ENCODE measurements at places on chromosomes 6 and 20.

- no peak for DNase-seq
Measured at GRCh38 chr6:44462797-44463727, 75.6 kb downstream of the CDC5L start.

DNA sequence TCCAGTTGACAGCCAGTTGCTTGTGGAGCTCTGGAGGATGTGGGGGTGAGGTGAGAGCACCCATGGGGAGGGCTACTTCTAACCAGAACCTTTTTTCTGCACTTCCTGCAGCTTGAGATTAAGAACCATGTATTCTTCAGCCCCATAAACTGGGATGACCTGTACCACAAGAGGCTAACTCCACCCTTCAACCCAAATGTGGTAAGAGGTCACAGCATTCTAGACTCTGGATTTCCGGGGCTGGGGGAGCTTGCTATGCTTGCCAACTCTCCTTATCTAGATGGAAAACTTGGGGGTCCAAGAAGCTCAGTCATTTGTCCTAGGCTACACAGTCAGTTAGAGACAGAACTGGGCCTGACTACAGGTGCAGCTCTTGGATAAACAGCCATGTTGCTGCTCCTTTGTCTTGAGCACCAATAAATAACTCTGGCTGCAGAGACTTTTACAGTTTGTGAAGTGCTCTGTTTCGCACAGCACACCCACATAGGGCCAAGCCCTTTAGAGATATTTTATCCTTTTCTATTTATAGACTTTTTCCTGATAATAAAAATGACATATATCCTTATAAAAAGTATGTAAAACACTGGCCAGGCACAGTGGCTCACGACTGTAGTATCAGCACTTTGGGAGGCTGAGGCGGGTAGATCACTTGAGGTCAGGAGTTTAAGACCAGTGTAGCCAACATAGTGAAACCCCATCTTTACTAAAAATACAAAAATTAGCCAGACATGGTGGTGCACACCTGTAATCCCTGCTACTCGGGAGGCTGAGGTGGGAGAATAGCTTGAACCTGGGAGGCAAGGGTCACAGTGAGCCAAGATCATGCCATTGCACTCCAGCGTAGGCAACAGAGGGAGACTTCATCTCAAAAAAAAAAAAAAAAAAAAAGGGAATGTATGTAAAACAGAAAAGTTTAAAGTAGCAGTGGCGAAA is 10.6 kb upstream of the IFT52 start:
- no peak for DNase-seq

GRCh38 chr6:73798592-73798991 is 102.6 kb downstream of the CD109 start:
- no peak for DNase-seq

- DNase-seq: peak; percentile 73
Measured at GRCh38 chr20:2102585-2103460, 1.2 kb downstream of the STK35 start.

DNA sequence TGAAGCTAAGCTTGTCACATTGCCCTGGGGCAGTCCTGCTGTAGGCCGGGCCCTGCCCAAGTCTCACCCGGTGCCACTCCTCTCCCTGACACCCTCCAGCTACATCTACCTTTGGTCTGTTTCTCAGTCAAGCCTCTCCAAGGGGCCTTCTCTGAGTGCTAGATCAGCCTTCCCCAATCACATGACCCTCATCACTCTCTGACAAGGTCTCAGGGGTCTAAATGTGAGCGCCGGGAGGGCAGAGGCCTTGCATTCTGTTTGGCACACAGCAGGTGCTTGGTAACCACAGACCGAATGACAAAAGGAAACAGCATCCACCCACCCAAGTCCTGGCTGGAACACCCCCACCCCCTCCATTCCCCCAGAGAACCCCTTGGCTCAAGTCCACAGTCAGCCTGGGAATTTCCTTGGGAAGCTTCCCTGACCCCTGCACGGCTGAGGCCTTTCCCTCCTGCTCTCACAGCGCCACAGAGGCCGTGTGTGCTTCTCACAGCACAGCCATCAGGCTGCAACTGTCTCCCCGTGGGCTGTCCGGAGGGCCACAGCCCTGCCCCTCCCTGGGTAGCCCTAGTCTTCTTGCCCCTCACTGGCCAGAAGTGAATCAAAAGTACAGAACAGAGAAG is 32.9 kb downstream of the PKIG start:
- DNase-seq: no peak

- DNase-seq: no peak
Measured at GRCh38 chr20:61786230-61786629, 279.5 kb downstream of the TAF4 start.

GRCh38 chr6:5541751-5542432 is 280.6 kb downstream of the FARS2 start:
- DNase-seq: no peak

GRCh38 chr6:140441256-140441655 is 1066.8 kb upstream of the CITED2 start:
- no peak for DNase-seq

DNA sequence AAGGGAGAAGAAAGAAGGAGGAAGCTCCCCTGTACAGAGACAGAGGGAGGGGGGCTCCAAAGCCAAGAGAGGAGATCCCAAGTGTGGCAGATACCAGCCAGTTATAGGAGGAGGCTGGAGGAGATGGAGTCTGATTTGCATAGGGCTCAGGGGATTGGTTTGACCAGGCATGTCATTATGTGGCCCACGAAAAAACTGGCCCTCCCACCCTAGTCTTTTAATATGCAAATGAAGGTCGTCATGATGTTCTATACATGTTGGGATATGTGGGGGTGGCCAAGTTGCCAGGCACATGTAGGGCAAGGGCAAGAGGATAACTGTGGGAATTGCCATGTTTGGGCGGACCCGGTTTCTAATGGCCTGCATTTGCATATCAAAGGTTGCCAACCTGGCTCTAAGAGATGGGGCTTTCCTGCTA is 17.6 kb upstream of the ZFP64 start:
- no peak for DNase-seq

DNA sequence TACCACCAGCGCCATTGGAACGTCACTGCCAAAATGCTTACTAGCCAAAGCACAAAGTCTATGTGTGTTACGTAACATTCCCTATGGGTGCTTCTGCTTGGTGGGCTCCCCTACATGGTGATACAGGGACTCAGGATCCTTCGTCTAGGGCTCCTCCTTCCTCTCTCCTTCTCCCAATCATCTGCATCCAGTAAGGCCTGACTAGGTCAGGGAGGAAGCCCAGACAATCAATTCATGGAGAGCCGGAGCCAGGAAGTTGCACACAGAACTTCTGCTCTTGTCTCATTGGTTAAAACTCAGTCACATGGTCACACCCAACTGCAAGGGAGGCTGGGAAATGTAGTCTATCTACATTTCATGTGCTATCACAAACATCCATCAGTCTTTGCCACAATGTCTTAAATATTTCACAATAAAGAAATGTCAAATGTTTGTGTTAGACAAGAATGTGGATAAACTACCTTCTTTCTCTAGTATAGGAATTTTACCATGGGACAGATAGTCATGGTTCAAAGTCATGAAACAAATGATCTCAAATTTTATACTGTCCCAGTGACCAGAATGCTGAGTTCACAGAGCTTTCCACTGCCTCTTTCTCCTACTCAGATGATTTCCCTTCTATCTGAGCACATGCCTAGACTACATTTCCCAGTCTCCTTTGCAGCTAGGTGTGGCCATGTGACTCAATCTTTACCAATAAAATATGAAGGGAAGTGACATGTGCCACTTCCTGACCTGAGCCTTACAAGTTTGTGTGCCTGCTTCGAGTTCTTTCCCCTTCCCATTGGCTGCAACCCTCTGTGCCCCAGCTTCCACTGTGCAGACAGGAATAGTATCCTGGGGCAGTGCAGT is 9.3 kb upstream of the KCNK15 start:
- no peak for DNase-seq

DNA sequence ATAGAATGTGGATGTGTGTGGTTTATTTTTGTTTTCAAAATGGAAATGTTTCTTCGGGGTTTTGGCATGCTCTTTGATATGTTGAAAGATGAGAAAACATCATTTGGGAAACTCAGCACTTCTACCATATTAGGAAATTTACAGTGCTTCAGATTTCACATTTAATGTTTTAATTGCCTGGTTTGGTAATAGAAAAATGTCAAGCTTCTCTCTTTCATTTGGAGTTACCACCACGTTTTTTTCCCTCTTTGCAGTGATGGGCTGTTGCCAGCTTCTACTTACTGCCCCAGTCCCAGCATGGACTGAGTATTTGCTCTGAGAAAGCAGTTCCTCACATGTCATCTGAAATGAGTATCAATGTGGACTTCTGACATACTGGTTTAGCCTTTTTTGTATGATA is 267.7 kb downstream of the PRL start:
- no peak for DNase-seq

- no peak for DNase-seq
Measured at GRCh38 chr20:8414586-8415274, 282.7 kb downstream of the PLCB1 start.

GRCh38 chr6:92479831-92480230 is 939.5 kb downstream of the EPHA7 start:
- DNase-seq: no peak

- no peak for DNase-seq
Measured at GRCh38 chr6:126042001-126042419, 55.7 kb downstream of the TRMT11 start.

GRCh38 chr6:170134471-170135440 is 156.1 kb downstream of the DLL1 start:
- no peak for DNase-seq

- no peak for DNase-seq
Measured at GRCh38 chr6:84847390-84848160, 83.2 kb upstream of the TBX18 start.

- peak; percentile 59 for DNase-seq
Measured at GRCh38 chr6:11496152-11497060, 41.1 kb upstream of the TMEM170B start.

DNA sequence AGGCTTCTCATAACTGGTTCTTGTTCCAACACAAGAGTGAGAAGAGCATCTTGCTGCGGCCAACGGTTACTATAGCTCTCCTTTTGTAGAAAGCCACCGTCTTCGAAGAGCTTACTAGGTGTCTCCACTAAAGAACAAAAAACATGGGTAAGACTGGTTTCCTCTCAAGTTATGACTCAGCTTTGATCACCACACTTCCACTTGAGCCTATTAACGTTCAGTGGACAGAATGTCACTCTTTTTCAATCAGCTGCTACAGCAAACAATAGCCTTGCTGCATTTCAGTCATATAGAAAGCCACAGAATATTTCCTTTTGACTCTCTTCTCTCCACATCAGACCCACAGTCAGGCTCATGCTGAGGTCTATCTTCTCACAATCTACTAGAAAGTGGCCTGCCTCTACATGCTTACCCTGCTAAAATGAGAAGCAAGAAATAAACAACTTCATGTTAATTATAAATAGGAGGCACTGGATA is 243.5 kb upstream of the PREP start:
- DNase-seq: no peak

DNA sequence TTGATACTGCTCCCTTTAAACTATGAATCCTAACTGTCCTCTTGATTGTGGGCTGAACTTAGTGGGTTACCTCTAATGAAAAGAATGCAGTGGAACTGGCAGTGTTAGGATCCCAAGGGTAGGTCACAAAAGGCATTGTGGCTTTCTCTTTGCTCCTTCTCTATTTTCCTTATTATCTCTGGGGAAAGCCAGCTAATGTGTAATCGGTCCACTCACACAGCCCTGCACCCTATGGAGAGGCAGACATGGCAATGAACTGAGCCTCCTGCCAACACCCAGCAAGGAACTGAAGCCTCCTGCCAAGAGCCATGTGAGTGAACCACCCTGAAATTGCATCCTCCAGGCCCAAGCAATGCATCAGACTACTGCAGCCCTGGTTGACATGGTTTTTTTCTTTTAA is 24.6 kb upstream of the ZNF133 start:
- no peak for DNase-seq

DNA sequence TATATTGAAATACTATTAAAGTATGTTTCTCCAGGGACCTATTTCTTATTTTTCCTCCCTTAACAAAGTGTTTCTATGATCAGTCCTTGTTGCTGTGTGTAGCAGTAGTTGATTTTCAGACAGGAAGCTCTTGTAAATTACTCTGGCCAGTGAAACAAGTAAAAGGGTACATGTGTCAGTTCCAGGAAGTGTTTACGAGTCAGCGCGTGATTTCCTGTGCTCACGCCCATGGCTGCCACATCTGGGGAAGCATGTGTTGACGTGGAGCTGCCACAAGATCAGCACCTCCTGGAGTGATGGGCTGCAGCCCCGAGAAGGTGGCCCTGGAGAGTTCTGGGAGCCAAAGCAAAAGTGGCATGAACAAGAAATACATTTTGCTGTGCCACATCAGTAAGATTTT is 38.6 kb upstream of the GGTLC1 start:
- DNase-seq: peak; percentile 17

DNA sequence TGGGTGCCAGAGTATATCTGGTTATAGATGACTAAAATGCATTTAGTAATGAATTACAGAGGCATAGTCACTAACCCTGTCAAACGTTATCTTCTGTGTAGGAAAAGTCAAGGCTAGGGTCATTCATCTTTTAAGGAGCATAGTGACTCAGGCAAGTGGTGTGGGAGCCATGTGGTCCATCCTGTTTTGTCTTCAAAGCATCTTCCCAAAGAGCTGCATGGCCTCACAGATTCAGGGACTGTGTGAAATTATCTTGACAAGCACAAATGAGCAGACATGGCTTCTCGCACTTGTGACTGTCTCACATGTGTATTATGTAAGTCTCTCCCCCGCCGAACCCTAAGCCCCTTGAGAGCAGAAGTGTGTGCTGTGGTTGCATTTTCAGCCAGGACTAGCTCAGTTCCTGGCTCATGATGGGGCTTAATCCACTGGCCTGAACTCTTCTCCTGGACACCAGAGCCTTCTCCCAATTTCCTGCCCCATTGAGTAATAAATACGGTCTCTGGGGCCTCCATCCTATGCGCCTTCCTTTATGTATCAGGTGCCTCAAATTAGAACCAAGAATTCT is 769.1 kb downstream of the QKI start:
- no peak for DNase-seq

DNA sequence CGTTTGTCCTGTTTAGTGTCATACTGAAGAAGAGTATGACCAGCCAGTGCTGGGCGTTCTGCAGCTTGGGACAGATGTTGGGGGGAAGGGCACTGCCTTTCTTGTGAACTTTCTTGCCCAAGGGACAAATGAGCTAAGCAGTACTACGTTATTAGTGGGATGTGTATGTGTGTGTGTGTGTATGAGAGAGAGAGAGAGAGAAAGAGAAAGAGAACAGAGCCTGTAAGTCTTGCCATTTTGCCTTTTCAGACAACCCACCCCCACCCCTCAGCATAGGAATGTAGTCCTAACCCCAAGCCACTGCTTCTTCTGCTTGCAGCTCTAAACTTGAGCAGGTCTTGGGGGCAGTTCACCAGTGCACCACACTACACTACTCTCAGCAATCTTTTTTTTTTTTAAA is 45.5 kb downstream of the E2F3 start:
- no peak for DNase-seq

GRCh38 chr20:53900380-53900999 is 169.9 kb downstream of the BCAS1 start:
- DNase-seq: no peak
